ENCODE measurements at places on chromosomes 1 and 21.

- DNase-seq = no peak
These were observed 17.7 kb downstream of the S100A10 start for GRCh38 chr1:151976015-151976343.

GRCh38 chr1:234771642-234772344 is 161.8 kb upstream of the IRF2BP2 start:
- DNase-seq = peak; percentile 63

GRCh38 chr1:103267893-103268292 is 159.6 kb upstream of the COL11A1 start:
- DNase-seq = no peak

GRCh38 chr1:25197982-25198662 is 34.2 kb downstream of the SYF2 start:
- DNase-seq = no peak

- DNase-seq = no peak
These were observed 779.6 kb upstream of the PRMT6 start for GRCh38 chr1:106276871-106277270.

DNA sequence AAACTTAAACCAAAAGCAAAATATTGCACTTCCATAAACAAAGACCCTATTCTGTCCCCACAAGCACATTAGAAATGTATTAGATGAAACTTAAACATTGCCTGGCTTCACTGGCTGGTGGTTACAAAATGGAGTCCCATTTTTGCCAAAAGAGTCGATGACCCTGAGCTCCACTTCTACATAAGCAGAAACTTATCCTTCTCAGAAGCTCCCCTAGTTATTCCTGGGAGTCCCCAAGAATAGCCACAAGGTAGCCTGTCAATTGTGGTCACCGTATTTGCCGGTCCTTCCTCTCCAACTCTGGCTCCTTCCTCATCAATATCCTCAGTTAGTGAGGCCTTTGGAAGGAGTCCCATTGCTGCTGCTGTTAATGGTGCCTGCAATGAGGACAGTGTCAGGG is 37.3 kb downstream of the CDCP2 start:
- DNase-seq = no peak

DNA sequence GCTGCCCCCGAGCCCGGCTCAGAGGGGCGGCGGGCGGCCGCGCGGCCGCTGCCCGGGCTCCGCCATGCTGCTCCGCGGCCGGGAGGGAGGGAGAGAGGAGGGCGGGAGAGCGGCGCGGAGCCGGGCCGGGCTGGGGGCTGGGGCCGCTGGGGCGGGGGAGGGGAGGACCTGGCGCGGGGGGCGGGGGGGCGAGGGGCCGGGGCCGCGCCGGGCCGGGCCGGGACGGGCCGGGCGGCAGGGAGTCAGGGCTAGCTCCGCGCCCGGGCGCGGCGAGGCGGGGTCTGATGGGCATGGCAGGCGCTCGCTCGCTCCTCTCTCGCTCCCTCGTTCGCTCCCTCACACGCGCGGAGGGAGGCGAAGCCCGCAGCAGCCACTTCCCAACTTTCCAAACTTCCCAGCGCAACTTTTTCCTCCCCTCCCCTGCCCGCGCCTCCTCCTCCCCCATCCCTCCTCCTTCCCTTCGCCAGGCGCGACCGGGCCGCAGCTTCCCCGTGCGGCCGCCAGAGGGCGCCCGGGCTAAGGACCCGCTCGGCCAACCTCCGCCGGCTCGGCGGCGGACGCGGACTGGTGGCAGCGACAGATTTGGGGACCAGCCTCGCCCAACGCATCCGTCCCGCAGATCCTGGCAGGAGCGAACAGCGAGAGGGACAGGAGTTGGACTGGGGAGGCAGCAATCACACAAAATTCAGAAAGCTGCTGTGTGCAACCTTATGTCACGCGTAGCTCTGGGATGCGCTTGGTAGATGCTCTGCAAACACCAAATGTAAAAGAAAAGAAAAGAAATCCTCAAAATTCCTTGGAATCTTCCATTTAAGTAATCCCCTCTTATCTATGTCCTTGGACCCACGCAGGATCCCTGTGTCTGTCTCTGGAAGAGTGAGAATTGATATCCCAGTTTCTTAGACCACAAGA is at the start of gene TRABD2B:
Gene TRABD2B, minus strand, starts transcription at position 97 of the 912 bp plus-strand sequence.
- peak; percentile 48 for DNase-seq

- DNase-seq = no peak
These were observed 12.9 kb upstream of the SHCBP1L start for GRCh38 chr1:182965861-182966260.

DNA sequence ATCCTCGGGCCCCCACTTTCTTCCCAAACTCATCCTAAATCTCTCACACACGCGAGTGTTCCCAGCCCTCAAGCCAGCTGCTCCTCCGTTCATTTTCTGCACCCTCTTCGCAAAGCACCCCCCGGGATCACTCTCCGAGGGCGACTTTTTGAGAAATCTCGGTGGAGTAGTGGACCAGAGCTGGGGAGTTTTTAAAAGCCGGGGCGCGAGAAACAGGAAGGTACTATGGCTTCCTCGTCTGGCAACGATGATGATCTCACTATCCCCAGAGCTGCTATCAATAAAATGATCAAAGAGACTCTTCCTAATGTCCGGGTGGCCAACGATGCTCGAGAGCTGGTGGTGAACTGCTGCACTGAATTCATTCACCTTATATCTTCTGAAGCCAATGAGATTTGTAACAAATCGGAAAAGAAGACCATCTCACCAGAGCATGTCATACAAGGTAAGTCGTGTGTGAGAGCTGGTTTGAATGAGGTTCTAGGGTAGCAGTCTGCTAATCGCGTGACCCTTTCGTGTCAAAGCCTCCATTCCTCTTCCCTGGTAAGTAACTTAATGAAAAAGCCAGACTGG is 800 bp downstream of the DR1 start:
- DNase-seq = no peak
